Retina (tissue), 1 donor: ENCODE measurements at places on chromosomes 5 and 9.

GRCh38 chr9:2758162-2758897 is 41.0 kb downstream of the KCNV2 start:
- no peak for DNase-seq

GRCh38 chr5:32278406-32278805 is 34.3 kb downstream of the MTMR12 start:
- no peak for DNase-seq

GRCh38 chr9:129458663-129459546 is 162.0 kb downstream of the C9orf50 start:
- peak; percentile 85 for DNase-seq

DNA sequence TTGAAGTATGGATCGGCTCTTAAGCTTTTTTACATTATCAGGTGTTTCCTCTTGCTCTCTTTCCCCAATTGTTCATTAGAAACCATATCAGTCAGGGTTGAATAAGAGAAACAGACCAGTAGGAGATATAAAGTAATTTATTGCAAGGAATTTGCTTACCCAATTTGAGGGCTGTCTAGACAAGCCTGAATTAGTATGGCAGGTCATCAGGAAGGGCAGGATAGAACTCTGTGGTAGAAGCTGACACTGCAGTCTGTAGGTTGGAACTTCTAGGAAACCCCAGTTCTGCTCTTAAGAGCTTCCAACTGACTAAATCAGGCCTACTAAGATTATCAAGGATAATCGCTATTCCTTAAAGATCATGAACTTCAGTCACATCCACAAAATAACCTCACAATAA is 24.3 kb downstream of the ISOC1 start:
- no peak for DNase-seq

GRCh38 chr9:135023088-135023785 is 64.2 kb upstream of the OLFM1 start:
- peak; percentile 61 for DNase-seq

DNA sequence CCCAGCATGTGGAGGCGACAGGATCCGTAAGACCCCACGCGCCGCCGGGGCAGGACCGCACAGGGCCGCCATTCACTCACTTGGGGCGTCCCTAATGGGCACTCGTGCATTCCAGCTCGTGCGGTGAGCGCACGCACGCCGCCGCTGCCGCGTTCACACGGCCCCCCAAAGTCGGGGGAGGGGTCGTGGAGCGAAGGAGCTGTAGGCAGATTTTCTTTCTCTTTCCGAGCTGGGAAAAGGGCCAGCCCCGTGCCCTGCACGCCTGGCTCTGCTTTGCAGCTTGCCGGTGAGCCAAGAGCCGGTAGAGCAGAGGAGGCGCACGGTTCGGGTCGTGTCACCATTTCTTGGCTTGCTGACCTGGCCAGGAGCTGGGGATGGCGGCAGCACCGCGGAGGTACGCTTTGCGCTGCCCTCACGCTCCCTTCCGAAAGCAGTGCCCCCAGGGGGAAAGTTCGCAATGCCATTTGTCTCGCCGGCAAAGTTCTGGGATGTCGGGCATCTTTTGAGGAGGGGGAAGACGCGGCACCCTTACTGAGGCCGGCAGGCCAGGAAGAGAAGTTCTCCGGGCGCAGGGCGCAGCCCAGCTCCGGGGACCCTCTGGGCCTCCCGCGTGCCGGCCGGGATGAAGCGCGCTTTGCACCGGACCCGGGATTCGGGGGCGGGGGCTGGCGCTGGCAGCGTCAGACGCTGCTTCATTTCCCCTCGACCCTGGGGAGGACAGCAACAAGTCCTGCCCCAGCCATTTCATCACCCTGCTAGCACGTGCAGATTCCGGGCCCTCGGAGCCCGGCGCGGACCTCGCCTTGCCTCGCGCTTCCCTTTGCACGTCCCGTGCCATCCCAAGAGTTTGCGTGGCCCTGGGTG is 898 bp downstream of the STC2 start:
- DNase-seq = peak; percentile 80
